T-helper 17 cell (primary cell): ENCODE measurements at places on chromosomes 4 and X.

DNA sequence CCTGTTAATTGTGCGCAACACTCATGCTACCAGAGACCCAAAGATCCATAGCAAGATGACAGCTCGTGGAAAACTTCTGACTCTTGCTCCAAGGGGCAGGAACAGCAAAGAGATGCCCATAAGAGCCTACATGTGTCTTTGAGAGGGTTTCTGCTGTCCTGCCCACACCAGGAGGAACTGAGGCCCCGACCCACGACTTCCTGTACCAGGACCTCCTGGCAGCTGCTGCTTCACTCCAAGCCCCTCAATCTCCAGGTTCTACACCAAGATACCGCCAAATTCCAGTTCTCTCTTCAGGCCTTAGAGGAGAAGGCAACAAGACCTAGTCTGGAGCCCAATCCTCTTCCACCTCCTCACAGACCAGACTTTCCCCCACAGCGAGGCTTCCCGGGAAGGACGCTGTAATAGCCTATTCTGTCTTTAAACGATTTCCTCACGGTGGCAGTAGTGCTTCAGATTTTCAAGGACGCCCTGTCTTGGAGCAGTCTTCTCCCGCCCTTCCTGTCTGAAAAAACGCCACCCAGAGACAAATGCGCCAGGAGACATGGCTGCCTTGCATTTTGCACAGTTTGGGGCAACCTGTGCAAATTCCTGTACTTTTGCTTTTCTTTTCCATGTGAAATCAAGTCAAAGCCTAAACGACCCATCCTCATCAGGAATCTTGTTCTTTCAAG, 230.2 kb upstream of the STK26 start:
- H3K36me3 ChIP-seq: no peaks in the 10 kb centered on the region
- no peaks in the 10 kb centered on the region for H3K4me1 ChIP-seq
- H3K27ac ChIP-seq: no peak overlapping the region
- H3K4me3 ChIP-seq: peak overlapping the region; percentile 53
- H3K27me3 ChIP-seq: no peaks in the 10 kb centered on the region

GRCh38 chrX:110251526-110251925, 66.4 kb downstream of the AMMECR1 start:
- no peak for DNase-seq
- no peaks in the 10 kb centered on the region for H3K27me3 ChIP-seq
- no peak overlapping the region for H3K4me3 ChIP-seq
- peaks cover 22% of the 10 kb centered on the region for H3K4me1 ChIP-seq
- H3K36me3 ChIP-seq: peaks cover 6% of the 10 kb centered on the region

- H3K4me1 ChIP-seq: no peaks in the 10 kb centered on the region
- no peak for DNase-seq
- H3K36me3 ChIP-seq: no peaks in the 10 kb centered on the region
- H3K4me3 ChIP-seq: no peak overlapping the region
- H3K27me3 ChIP-seq: no peaks in the 10 kb centered on the region
- H3K27ac ChIP-seq: no peak overlapping the region
These were observed 119.8 kb downstream of the GUCY2F start for GRCh38 chrX:109362101-109362500.

DNA sequence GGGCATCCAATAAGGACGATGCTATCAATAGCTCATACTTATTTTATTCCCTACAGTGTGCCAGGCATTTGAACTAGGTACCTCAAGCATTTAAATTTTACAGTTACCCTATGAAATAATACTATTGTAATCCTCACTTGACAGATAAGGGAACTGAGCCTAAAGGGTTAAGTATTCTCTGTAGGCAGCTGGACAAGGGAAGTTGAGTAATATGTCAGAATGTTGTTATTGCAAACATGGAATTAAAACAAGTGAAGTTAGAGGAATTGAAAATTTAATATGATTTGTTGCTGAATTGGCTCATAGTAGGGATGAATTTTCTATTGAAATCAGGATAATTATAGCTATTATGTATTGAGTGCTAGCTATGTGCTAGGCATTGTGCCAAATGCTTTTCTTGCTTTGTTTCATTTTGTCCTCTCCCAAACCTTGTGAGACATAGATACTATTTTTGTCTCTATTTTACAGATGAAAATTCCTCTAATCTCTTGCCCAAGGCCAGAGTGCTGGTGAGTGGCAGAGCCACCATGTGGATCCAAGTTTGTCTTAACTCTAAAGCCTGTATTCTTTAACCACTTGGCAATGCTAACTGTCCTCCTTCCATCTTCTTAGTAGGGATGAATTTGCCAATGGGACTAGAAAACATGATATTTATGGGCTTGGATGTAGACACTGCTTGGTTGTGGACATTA, 58.1 kb downstream of the TMEM164 start:
- no peak overlapping the region for H3K27ac ChIP-seq
- H3K36me3 ChIP-seq: no peaks in the 10 kb centered on the region
- H3K4me1 ChIP-seq: peaks cover 7% of the 10 kb centered on the region
- DNase-seq: no peak

- no peak for DNase-seq
- no peak overlapping the region for H3K4me3 ChIP-seq
- H3K27ac ChIP-seq: no peak overlapping the region
- peaks cover 3% of the 10 kb centered on the region for H3K4me1 ChIP-seq
- no peaks in the 10 kb centered on the region for H3K27me3 ChIP-seq
- no peaks in the 10 kb centered on the region for H3K36me3 ChIP-seq
These were observed 16.9 kb downstream of the CYBB start for GRCh38 chrX:37796805-37797204.

- no peak for DNase-seq
- H3K27ac ChIP-seq: no peak overlapping the region
- no peaks in the 10 kb centered on the region for H3K36me3 ChIP-seq
These were observed 59.3 kb downstream of the RWDD4 start for GRCh38 chr4:183599690-183600089.

DNA sequence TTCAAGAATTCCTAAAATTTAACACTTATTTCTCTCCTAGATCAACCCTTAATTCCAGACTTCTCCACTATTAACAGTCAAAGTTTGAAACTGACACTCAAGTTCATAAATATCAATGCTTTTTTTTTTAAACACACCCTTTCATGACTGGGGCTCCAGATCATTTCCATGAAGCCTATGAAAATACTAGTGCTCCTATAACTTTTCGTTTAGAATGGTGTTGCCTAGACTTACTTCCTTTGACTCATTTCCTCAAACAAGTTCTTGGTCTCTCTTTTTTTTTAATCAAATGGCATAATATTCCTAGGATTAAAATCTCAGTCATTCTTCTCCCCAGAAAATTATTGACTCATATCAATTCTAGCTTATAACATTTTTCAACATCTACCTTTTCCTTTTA, 13.1 kb downstream of the ZMAT1 start:
- H3K36me3 ChIP-seq: no peaks in the 10 kb centered on the region
- no peak for DNase-seq
- peaks cover 4% of the 10 kb centered on the region for H3K4me1 ChIP-seq
- no peak overlapping the region for H3K4me3 ChIP-seq
- H3K27ac ChIP-seq: no peak overlapping the region
- no peaks in the 10 kb centered on the region for H3K27me3 ChIP-seq

- DNase-seq: no peak
- peaks cover 2% of the 10 kb centered on the region for H3K4me1 ChIP-seq
- H3K27me3 ChIP-seq: no peaks in the 10 kb centered on the region
- no peak overlapping the region for H3K27ac ChIP-seq
These were observed 71.9 kb upstream of the PRSS48 start for GRCh38 chr4:151204925-151205524.

- no peaks in the 10 kb centered on the region for H3K27me3 ChIP-seq
- H3K4me3 ChIP-seq: no peak overlapping the region
- no peaks in the 10 kb centered on the region for H3K36me3 ChIP-seq
- H3K4me1 ChIP-seq: peaks cover 3% of the 10 kb centered on the region
- DNase-seq: no peak
These were observed 19.9 kb downstream of the GPKOW start for GRCh38 chrX:49103637-49104036.

GRCh38 chr4:163913571-163913970, 419.1 kb downstream of the TMA16 start:
- no peaks in the 10 kb centered on the region for H3K4me1 ChIP-seq
- H3K27ac ChIP-seq: no peak overlapping the region
- H3K36me3 ChIP-seq: no peaks in the 10 kb centered on the region

DNA sequence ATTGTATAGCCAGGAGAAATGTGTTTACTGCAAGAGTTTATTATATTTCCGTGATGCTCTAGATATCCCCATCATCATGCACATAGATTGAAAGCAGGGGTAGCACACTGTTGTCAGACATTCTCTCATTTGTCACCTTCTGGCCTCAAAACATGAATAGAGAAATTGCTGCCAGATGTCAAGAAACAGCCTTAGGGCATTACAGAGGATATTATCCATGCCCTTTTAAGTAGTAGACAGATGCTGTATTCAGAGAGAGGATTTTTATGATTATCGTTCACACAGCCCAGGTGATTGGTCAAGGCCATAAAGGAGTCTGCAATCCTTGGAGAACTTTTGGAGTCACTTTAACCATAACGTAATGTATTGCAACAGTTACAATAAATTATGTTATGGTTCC, 1961.5 kb upstream of the TENM3 start:
- no peak overlapping the region for H3K4me3 ChIP-seq
- H3K4me1 ChIP-seq: no peaks in the 10 kb centered on the region
- DNase-seq: no peak
- no peak overlapping the region for H3K27ac ChIP-seq

GRCh38 chr4:150375025-150375424, 206.9 kb upstream of the MAB21L2 start:
- H3K27ac ChIP-seq: no peak overlapping the region
- no peak for DNase-seq
- no peaks in the 10 kb centered on the region for H3K27me3 ChIP-seq
- H3K36me3 ChIP-seq: peaks cover 5% of the 10 kb centered on the region
- peaks cover 2% of the 10 kb centered on the region for H3K4me1 ChIP-seq

GRCh38 chrX:108001218-108001814, 19.1 kb upstream of the TEX13B start:
- DNase-seq: no peak
- no peak overlapping the region for H3K27ac ChIP-seq
- no peak overlapping the region for H3K4me3 ChIP-seq

GRCh38 chrX:39643550-39643949, 454.2 kb downstream of the BCOR start:
- no peaks in the 10 kb centered on the region for H3K27me3 ChIP-seq
- no peaks in the 10 kb centered on the region for H3K36me3 ChIP-seq
- H3K4me1 ChIP-seq: no peaks in the 10 kb centered on the region
- H3K27ac ChIP-seq: no peak overlapping the region
- no peak overlapping the region for H3K4me3 ChIP-seq

GRCh38 chrX:21150208-21150607, 224.0 kb upstream of the CNKSR2 start:
- H3K4me1 ChIP-seq: peaks cover 3% of the 10 kb centered on the region
- H3K4me3 ChIP-seq: no peak overlapping the region
- H3K36me3 ChIP-seq: no peaks in the 10 kb centered on the region

DNA sequence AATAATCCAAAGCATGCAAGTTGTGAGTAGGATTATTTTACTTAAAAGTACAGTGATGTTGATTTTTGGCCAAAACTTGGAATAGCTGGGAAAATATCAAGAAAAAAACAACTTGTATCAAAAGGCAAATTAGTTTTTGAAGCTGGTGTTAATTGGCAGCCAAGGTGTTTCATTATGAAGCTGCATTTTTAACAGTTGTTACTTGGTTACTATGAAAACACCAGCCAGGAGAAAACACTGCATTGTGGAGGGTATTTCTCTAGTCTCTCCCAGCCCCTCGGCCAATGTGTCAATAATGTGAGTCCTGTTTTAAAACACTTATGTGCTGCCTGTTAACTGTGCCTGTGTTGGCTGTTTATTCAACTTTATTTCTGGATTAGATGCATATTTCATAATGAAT, 733.4 kb downstream of the ADGRL3 start:
- no peak for DNase-seq
- no peak overlapping the region for H3K4me3 ChIP-seq
- no peaks in the 10 kb centered on the region for H3K4me1 ChIP-seq
- no peaks in the 10 kb centered on the region for H3K36me3 ChIP-seq
- no peaks in the 10 kb centered on the region for H3K27me3 ChIP-seq

DNA sequence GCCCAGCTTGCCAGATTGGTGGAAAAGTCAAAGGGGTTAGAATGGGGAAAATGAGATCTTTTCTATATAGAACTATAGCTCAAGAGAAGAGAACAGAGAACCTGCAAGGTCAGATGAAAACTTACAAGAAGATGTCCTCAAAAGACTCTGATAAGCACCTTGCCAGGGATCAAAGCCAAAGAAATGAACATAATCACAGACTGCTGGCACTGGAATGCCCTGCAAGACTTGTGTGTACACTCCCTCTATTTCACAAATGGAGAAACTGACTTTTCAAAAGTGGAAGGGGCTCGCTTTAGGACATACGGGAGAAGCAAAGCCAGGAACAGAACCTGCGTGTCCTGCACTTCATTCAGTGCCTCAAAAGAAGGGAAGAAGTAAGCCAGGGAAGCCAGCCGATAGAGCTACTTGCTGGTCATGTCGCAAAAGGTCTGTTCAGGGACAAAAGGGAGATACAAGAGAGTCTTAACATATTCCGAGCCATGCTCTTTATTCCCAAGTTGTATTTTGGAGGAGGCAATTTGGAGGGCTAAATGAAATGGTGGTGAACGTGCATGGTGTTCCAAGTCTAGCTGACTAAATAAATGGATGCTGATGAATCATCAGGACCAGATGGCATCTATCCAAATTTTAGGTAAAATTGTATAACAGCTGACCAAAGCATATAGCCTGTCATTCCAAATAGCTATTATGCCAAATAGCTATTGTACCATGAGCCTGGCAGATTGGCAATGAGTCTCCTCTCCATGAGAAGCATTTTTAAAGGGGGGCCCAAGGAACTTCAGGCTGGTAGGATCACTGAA, 175.6 kb upstream of the GPC4 start:
- H3K27me3 ChIP-seq: no peaks in the 10 kb centered on the region
- H3K4me3 ChIP-seq: no peak overlapping the region
- H3K36me3 ChIP-seq: no peaks in the 10 kb centered on the region
- no peak overlapping the region for H3K27ac ChIP-seq
- no peaks in the 10 kb centered on the region for H3K4me1 ChIP-seq
- no peak for DNase-seq

GRCh38 chr4:123749383-123749782, 352.8 kb downstream of the SPRY1 start:
- H3K4me1 ChIP-seq: no peaks in the 10 kb centered on the region
- no peaks in the 10 kb centered on the region for H3K36me3 ChIP-seq
- H3K27me3 ChIP-seq: peaks cover 14% of the 10 kb centered on the region
- no peak overlapping the region for H3K27ac ChIP-seq
- no peak overlapping the region for H3K4me3 ChIP-seq
- no peak for DNase-seq

GRCh38 chrX:44596277-44596676, 53.6 kb upstream of the FUNDC1 start:
- no peaks in the 10 kb centered on the region for H3K36me3 ChIP-seq
- no peaks in the 10 kb centered on the region for H3K4me1 ChIP-seq
- no peaks in the 10 kb centered on the region for H3K27me3 ChIP-seq
- H3K4me3 ChIP-seq: no peak overlapping the region
- H3K27ac ChIP-seq: no peak overlapping the region

DNA sequence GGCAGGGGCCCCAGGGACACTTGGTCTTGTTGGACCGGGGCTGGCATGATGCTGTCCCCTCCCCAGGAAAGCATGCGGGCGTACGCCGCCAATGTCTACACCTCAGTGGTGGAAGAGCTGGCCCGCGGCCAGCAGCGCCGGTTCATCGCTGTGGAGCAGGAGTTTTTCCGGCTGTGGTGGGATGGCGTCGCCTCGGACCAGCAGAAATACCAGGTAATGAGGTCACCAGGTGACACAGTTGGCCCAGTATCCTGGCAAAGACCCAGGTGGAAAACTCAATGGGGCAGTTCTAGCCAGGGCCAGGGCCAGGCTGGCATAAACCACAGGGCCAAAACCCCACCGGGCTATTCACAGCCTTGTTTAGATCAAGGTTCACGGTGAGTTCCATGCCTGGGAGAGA, 1.5 kb downstream of the MAN2B2 start:
- DNase-seq: no peak
- no peaks in the 10 kb centered on the region for H3K27me3 ChIP-seq
- no peak overlapping the region for H3K27ac ChIP-seq
- H3K4me3 ChIP-seq: peak overlapping the region; percentile 92
- H3K4me1 ChIP-seq: peaks cover 16% of the 10 kb centered on the region
- H3K36me3 ChIP-seq: peaks cover 16% of the 10 kb centered on the region
